ENCODE measurements at places on chromosomes 13 and 19. TPM values are rescaled to one million over a fixed set of nuclear protein-coding genes. Genes with fewer than 3 reads are reported as not detected.

Gene ZNF541
- total RNA-seq: not detected

Gene BSPH1
- not detected for total RNA-seq

Gene MBD3L1
- total RNA-seq: not detected

Gene OR7D2
- not detected for total RNA-seq

Gene BRSK1
- 3.1 TPM for total RNA-seq

Gene HIPK4
- total RNA-seq: 0.22 TPM

Gene TMEM86B
- 3.9 TPM for total RNA-seq

Gene LRRC4B
- total RNA-seq: 0.21 TPM

Gene RFPL4AL1
- total RNA-seq: not detected

Gene KCTD15
- 51.3 TPM for total RNA-seq

All from A549 treated with Hydrocortisone at 1 μM for 4 hours (cell line).